NCI-H460 (cell line): ENCODE measurements at places on chromosomes 2 and 18.

DNA sequence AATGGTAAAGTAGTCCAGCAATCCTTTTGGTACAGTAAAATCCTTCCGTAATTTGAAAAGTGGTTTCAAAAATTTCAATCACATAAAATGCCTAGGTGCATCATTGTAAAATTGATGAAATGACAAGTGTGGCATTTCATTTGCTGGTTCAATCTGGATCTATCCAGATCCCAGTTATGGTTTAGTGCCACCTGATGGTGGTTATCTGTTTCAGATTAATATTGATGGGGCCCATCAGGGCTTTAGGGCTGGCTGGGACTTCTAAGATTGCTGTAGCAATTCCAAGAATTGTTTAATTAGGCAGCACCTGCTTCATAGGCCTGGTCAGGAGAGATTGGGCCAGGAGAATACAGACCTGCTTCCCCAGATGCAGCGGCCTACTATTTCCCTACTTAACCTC, 55.5 kb upstream of the PIK3C3 start:
- DNase-seq, result no peak

DNA sequence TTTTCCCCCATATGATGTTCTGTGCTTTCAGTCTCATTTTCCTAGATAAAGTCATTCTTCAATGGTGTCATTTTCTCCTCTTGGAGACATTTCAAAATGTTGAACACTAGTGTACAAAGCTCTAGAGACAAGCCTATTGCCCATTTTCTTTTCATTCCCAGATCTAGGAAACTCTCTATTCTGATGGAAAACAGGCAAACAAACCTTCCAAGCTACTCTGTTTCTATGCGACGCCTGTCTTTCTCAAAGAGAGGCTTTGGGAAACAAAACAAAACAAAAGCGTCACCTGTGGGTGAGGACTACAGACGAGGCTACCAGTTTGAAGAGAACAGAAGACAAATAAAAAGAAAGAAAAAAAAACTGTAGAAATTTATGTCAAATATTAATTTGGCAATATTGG, 311.0 kb downstream of the CBLN2 start:
- DNase-seq, result no peak

- no peak for DNase-seq
Measured at GRCh38 chr2:240789051-240789453, 31.0 kb downstream of the KIF1A start.

- DNase-seq, result peak; percentile 97
Measured at GRCh38 chr2:9287400-9288045, 80.9 kb downstream of the ASAP2 start.

DNA sequence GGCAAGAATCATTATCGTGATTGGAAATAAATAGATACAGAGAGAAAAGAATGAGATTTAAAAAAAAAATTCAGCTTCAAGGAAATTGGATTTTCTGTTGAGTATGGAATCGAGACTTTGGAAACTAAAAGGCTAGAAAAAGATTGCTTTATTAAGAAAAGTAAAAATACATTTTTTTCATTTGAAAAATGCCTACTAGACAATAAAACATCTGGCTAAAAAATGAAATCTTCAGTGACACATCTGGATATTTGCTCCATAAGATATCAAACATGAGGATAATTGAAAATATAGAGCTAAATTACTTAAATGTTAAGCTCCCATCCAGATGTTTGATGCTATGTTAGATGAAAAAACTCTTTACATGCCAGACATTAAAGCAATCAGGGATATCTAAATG, 879.5 kb downstream of the TSN start:
- DNase-seq, result no peak

- no peak for DNase-seq
Measured at GRCh38 chr2:119473621-119474370, 42.1 kb downstream of the TMEM37 start.

- no peak for DNase-seq
Measured at GRCh38 chr2:18484625-18485024, 75.8 kb downstream of the RDH14 start.

DNA sequence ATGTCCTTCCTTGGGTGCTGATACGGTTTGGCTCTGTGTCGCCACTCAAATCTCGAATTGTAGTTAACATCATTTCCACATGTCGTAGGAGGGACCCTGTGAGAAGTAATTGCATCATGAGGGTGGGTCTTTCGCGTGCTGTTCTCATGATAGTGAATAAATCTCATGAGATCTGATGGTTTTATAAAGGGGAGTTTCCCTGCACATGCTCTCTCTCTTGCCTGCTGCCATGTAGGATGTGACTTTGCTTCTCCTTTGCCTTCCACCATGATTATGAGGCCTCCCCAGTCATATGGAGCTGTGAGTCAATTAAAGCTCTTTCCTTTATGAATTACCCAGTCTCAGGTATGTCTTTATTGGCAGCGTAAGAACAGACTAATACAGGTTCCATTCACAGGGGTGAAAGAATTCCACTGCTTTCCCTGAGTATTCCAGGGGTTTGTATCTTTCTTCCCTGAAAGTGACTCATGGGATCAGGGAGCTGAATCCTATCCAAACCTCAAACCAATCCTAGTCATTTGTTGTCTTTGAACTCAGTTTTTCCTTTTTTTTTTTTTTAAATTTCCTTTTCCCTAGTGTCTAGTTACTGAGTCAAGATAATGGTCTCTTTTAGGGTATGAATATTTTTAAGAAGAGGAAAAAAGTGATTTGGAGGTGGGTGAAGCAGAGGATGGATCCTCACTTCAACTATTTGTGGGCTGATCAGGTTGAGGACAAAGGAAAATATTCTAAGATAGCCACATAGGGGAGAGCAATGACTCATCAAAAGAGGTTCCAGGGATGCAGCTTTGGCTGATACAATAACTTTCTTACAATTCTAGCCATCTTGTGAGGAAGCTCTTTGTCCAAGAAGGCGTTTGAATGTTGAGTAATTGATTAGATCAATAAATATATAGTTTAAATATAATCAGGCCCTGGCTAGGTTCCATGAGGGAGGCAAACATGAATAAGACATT, 19.5 kb upstream of the KCNE4 start:
- no peak for DNase-seq

- no peak for DNase-seq
Measured at GRCh38 chr2:117972476-117973123, 41.3 kb downstream of the CCDC93 start.

DNA sequence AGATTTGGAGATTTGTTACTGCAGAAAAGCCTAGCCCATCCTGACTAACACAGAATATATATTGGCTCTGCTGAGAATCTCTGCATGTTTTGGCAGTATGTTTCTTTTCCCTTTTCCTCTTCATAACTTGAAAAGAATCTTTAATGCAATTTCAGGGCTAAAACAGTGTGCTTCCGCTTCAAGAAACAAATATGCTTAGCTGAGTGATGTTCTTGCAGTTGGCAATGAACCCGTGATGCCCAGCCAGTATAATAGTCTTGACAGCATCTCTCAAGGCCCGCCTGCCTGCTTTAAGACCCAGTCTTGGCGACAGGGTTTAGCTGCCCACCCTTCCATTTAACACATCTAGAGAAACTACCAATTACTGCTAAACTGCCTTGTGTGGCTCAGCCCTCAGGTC, 184.5 kb downstream of the INO80D start:
- no peak for DNase-seq

- DNase-seq, result no peak
Measured at GRCh38 chr2:46718784-46719183, 196.8 kb downstream of the MCFD2 start.

GRCh38 chr2:223050188-223050587, 1.8 kb upstream of the KCNE4 start:
- no peak for DNase-seq

DNA sequence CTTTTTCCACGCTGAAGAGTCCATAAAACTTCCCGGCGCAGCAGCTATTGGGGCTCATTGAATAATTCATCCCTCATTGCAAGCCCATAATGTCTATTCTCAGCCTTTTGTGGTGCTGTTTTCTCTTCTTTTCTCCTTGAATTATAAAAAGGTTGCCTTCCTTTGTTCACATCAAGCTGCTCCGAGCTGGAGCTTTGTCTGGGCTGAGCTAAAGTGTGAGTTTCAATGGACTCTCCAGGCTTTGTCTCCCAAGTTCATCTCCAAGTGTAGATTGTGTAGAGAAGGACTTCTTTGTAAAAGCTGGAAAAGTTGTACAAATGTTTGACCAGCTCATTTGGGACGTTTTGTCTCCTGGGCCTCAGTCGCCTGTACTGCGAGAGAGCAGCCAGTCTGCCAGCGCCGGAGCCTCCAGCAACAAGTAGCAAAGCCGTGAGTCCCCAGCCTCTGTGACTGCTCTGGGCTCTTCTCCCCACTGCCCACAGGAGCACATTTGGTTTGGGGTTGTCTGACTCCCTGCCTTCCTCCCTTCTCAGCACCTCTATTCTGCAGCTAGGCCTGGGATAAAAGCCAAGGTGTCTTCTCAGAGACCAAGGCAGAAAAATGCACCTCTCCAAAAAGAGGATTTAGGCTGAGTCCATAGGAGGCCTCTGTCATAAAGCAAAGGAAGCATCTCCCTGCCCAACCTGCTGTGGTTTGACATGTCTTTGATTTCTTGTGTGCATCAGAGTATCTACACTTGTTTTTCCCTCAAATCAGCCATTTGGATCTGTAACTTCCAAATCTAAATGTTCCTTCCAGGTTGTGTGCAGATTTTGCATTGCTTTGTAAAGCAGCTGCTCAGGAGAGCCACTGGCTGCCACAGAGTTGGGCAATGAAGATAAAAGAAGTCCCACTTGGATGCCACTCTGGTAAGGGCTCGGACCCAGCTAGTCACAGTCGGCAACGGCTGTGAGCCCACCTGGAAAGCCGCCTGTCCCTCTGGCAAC, 6.4 kb downstream of the PAX3 start:
- DNase-seq, result no peak

DNA sequence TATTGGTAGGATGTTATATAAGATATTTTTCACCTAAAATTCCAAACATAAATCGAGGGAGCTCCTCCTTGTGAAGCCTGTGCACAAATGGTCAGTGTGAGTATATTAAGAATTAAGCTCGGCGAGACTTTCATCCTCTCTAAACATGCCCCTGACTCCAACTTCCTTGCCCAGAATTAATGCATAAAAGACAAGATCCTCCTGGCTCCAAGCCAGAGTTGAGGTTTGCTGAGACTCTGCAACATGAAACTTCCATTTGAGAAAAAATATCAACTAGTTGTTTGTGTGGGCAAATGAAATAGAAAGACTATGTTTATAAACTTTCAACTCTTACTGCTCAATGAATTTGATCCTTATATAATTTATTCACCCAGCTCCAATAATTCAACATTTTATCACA, 68.1 kb downstream of the CCDC178 start:
- no peak for DNase-seq

DNA sequence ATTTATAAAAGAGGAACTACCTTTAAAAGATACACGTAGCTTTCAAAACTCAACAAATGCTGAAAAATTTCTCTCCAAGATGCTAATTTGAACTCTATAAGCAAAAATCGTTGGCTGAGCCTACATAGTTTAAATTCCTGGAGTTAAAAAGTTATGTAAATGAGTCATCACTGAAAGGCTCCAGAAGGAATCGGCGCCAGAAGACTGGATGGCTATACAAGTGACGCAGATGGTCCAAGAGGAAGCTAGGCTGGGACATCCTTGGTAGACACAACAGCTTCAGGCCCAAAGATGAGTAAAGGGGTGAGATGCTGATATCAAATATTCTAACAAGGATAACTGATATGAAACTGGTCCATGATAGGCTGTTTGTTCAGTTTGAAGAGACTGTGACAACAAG, 22.8 kb upstream of the DNAH6 start:
- DNase-seq, result no peak

GRCh38 chr2:72367530-72368225, 220.0 kb upstream of the CYP26B1 start:
- peak; percentile 72 for DNase-seq

DNA sequence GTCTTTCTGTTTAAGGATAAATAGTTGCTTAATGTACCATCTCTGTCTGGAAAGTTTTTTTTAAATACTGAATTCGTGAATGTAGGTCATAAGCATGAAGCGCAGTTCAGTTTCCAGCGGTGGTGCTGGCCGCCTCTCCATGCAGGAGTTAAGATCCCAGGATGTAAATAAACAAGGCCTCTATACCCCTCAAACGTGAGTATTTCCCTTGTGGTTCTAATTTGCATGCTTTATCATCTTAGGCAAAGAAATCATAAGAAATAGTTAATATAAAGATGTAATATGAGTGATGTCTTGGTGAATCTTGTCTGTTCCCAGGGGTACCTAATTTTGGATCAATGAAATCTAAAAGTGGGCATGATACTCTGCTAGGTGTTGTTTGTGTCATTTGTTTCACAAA, 1.5 kb downstream of the NDC80 start:
- DNase-seq, result no peak

DNA sequence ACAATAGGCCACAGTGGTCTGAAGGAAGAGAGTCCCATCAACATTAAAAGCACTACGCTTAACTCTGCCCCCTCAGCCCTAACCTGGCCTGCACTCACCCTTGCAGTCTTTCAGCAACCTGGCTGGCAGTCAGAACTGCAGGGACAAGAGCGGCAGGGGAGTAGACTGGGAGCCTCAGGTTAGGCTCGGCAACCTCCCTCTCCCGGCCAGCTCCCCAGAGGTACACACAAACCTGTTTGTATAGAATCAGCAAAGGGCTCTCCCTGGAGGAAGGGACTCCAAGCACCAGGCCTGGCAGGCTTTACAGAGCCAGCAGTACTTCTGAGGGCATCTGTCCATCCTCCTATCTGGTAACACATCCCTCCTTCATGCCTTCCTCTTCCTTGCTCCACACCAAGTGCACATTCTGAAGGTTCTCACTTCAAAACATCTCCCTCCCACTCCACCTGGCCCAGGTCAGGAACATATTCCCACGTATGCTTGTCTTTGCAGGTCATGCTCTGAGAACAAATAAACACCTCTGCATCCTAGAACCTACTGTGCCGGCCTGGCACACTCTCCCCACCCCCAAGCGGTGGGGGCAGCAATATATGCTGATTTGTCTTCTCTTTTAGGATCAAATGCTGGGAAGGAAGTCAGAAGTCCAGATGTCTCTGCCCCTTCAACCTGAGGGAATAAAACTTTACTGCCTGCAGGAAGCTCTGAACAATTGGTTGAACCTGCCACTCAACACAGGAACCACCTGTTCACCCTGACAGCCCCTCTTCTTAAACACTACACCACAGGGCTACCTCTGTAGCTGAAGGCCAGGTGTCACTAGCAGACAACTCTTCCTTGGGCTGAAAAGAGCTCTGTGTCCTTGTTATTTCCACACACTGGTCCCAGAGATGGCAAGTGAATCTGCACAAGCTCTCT, 12.6 kb upstream of the SFXN5 start:
- no peak for DNase-seq

DNA sequence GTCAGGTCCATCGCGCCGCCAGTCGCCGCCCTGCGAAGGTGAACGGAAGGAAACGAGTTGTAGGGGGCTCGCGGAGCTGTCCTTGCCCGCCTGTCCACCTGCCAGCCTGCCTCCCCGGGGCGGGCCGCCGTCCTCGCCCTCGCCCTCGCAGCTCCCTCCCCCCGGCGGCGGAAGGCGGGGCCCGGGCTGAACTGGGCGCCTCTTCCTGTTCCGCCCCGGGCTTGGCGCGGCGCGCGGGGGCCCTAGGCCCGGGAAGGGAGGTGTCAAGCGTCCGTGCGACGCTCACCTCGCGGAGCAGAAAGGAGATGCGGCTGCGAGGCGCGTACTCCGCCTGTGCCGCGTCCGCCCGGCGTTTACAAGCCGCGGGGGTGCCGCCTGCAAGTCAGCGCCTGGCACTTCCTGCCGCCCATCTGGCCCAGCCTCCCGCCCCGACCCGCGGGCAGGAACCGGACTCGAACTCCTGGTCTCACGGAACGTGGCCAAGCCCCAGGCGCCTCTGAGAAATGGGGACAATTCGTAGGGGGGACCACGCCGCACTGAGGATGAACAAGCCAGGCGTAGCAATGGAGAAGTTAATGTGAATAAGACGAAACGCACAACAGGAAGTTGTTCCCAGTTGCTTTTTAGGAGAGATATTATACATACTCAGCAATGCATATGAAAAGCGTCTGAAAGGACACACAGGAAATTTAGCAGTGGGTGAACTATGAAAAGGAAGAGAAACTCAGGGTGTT, at the start of gene CNPPD1:
Gene CNPPD1 (minus strand): TSS at position 108 of the 734 bp plus-strand sequence. CDS start 97 bp downstream, at position 11.
- peak; percentile 75 for DNase-seq
